Sciatic nerve (tissue), 2 donors: ENCODE measurements at places on chromosomes 12 and 14.

- no peak for DNase-seq
Measured at GRCh38 chr12:43329375-43329774, 222.6 kb downstream of the ADAMTS20 start.

GRCh38 chr12:110199339-110200123, 75.4 kb downstream of the IFT81 start:
- DNase-seq = no peak

- no peak for DNase-seq
Measured at GRCh38 chr12:114916124-114916523, 232.1 kb upstream of the TBX3 start.

DNA sequence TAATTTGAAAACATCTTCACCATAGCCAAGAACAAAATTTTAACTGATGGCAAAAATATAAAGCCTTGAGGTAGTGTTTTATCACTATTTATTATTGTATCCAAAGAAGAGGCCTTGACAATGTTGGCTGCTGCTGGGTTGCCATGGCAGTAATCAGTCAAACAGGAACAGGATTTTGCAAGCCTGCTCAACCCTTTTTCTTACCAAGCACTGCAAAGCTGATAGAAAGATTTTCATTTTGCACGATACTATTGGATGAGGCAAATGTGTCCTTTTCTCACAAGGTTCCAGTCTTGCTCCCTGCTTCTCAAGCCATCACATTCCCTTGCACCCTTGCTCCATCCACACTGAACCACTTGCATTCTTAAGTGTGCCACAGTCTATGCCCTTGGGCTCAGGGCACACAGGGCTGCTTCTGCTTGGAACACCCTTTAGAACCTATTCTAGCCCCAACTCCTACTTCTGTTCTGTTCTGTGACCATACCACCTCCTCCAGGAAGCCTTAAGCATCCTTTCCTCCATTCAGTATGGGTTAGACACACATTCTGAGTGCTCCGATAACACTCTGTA, 76.5 kb upstream of the AMIGO2 start:
- no peak for DNase-seq

GRCh38 chr14:54659365-54659764, 92.4 kb downstream of the SAMD4A start:
- DNase-seq = no peak

DNA sequence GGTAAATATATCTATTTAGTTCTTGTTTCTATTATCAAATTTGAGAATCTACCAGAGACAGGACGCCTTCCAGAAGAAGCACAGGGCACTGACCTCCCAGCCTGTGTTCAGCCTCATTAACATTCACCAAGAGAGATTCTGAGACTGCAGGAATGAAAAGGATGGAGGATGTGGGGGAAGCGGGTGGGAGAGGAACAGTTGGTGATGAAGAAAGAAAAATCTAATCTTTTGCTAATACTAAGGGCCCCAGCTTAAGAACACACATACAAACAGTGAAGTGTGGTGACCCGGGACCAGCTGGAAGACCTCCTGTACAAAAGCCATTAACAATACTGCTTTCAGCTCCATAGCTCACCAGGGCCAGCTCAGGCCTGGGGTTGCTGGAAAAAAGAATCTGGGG, 160.5 kb downstream of the NUAK1 start:
- no peak for DNase-seq

DNA sequence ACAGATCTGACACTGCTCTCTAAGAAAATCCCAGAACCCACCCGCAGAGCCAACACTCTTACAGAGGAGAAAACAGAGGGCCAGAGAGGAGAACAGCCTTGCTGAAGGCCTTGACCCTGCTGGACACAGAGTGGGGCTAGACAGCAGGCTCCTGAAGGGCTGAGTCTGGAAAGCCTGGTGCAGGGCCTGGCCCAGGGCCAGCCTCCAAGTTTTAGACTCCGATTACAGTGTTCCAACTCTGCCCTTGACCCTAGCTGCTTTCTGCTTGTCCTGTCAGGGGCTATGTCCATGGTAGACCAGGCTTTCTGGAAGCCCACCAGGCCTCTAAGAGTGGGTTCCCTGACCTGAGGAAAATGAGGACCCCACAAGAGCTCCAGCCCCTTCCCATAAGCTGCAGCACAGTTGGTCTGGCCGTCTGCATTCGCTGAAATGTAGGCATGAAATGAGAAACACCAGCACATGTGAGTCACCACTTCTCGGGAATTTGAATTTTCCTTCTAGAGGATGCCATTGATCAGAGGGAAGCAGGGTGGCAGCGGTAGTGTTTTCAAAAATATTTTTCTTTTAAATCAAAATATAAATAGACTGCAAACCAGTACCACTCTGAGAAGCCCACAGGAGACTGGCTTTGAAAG, 154.4 kb downstream of the CALM1 start:
- DNase-seq = no peak

GRCh38 chr12:96007729-96008128, 11.6 kb upstream of the HAL start:
- no peak for DNase-seq

- no peak for DNase-seq
Measured at GRCh38 chr14:75375983-75376382, 51.8 kb upstream of the JDP2 start.

DNA sequence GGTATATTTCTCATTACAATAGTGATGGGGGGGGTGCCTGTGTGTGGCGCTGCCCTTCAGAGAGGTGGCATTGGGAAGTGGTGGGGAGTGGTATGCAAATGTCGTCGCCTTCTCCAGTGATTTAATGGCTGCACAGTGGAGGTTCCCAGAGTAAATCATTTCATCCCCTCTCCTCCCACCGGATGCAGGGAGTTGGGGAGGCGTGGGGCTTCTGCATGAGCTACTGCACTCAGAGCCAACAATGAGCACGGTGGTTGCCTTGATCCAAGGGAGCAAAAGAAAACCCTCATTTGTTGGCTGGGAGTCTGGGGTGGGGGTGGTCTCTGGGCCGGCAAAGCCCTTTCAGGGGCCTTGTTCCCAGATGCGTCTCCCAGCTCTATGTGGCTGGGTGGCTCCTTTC, 124.3 kb downstream of the AACS start:
- no peak for DNase-seq

GRCh38 chr14:75098682-75099081, 28.2 kb downstream of the NEK9 start:
- no peak for DNase-seq

DNA sequence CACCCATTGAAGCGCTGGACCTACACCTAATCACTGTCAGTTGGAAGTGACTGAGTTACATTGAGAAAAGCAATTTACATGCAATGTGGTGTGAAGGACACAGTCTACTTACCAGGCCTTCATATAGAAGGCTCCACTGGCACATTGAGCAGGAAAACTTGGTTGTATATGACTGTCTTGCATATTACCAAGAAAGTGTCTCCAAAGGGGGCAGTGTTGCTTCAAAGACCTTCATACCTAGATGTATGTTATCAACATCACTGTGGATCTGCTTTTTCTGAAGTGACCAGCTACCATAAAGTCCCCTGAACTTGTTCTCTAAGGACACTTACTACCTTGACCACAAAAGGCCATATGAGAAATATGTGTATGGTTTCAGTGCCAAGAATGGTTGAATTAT, 64.1 kb downstream of the NELL2 start:
- no peak for DNase-seq

GRCh38 chr12:76670776-76671175, 93.1 kb upstream of the ZDHHC17 start:
- DNase-seq = no peak

GRCh38 chr14:56268673-56269072, 150.5 kb downstream of the PELI2 start:
- DNase-seq = no peak

DNA sequence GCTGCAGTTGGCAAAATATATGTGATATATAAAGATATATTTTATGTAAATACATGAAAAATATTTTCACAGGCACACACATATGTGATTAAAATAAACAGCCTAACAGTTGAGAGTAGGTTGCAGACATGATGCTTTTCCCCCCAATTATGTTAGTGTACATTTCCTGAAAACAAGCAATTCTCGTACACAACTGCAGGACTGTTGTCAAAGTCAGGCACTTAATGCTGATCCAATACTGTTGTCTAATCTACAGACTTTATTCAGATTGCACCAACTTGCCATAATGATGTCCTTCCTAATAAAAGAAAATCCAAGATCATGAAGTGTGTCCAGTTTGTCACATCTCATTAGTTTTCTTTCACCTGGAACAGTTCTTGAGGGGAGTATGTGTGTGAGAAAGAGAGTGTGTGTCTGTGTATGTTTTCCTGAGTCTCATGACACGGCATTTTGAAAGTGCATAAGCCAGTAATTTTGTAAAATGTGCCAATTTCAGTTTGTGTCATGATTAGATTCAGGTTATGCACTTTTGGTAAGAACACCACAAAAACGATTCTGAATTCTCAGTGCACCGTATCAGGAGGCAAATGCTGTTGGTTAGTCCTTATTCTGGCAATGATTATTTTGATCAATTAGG, 16.5 kb upstream of the SEL1L start:
- DNase-seq = no peak

GRCh38 chr14:91837076-91837475, 30.3 kb downstream of the TC2N start:
- no peak for DNase-seq

GRCh38 chr12:61846765-61847164, 413.4 kb upstream of the USP15 start:
- DNase-seq = no peak

GRCh38 chr12:22518998-22519397, 25.3 kb downstream of the C2CD5 start:
- DNase-seq = no peak

DNA sequence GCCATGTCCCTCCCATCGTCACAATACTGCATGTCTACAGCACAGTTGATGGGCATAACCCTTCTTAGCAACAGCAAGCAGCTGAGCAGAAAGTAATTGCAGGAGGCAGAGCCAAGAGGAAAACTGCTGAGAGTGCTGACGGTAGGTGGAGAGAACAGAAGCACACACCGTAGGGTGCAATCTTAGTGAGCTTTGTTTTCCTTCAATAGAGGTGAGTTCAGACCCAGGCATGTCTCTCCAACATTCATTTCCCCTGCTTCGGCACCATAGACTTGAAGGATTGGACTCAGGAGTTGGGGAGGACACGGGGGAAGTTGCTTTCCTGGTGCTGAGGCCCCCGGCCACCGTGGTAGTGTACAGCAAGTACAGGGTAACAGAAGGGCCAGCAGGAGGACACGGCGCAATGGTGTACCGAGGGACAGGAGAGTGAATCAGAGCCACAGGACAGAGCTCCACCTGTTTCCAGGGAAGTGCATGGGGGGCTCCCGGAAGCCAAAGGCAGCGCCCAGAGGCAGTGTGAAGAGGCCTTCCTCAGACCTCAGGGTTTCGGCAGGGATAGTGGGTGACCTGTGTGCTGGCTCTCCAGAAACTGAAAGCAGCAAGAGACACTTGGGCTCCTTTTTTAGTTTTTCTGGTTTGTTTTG, 36.3 kb upstream of the SINHCAF start:
- no peak for DNase-seq

DNA sequence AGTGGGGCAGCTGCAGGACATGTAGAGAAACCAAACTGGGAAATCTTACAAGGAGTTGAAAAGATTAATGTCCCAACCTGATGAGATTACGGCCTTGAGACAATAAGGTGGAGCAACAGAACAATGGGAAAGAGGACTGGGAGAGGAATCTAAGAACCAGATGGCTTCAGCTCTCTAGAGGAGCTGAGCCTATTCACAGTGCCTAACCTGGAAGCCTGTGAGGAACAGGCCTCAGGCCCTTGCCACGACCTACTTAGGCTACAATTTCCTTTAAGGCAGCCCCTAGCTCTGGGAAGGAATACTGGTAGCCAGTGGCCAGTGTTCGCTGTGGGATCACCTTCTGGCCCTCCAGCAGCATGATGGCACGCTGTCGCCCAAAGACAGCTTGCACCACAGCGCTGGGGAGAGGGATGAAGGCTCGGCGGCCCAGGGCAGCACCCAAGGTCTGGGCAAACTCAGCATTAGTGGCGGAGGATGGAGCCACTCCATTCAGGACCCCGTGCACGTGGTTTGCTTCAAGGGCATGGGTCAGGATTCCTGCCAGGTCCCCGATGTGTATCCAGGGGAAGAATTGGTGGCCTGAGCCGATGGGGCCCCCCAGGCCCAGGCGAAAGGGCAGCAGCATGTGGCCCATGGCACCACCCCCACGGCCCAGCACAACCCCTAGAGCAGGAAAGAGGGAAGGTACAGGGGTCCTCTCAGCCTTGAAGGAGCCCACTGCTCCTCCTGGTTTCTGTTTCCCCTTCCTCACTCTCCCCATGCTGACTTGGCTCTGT, 2.6 kb downstream of the SDR39U1 start:
- DNase-seq = no peak

DNA sequence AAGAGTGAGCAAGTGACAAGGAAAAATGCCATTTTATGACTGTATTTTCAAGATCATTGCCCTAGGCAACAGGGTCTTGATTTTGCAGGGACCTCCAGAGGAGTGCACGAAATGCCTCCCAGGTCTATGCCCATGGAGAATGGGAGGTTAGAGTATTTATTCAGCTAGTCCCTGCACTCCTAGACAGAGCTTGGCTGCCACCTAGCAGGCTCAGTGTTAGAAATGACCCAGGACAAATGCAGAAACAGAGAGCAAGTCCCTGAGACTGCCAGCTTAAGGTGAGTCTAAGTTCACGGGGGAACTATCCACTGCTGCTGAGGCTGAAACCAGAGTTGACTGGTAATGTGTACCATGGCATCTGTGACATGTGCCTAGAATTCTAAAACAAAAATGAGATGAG, 506.4 kb downstream of the MED13L start:
- DNase-seq = no peak

GRCh38 chr14:67513631-67514108, 19.4 kb upstream of the PLEKHH1 start:
- no peak for DNase-seq

GRCh38 chr12:4074129-4074528, 199.4 kb upstream of the CCND2 start:
- DNase-seq = no peak

- no peak for DNase-seq
Measured at GRCh38 chr12:120699553-120699952, 10.7 kb upstream of the UNC119B start.

GRCh38 chr14:103356024-103356682, 22.1 kb downstream of the EIF5 start:
- no peak for DNase-seq

- no peak for DNase-seq
Measured at GRCh38 chr12:109513051-109513450, 35.6 kb downstream of the UBE3B start.

DNA sequence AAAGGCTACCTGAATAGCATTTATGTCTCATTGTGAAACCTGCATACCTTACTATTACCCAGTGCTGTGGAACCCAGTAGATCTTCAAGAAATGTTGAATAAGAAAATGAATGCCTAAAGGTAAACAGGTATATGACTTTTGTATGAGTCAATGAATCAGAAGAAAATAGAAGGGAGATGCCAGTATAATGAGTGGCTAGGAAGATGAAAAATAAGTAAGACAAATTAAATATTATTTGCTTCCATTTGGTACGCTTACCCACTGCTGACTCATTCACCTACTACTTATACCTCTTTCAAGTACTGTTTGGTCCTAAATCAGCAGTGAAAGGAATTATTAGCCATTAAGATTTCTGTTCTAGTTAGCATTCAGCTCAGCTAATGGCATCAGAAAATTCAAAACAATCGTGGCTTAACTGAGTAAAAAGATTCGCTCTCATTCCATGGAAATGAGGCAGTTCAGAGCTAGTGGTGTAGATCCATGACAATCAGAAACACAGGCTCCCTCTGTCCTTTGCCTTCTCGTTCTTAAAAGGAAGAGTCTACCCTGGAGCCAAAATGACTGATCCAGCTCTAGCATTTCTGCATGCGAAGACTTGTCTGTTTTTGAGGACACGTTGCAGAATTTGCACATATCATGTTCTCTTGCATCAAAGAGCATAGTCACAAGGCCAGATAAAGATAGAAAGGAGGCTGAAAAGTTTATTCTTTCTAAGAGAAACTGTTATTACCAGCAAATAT, 705.8 kb upstream of the USP15 start:
- DNase-seq = no peak

- no peak for DNase-seq
Measured at GRCh38 chr12:96241846-96242256, 47.7 kb downstream of the ELK3 start.
